ENCODE measurements at places on chromosomes 6 and 20. TPM values are rescaled to one million over a fixed set of nuclear protein-coding genes. Genes with fewer than 3 reads are reported as not detected.

GRCh38 chr6:43124481-43124880, 46.6 kb upstream of the SRF start:
- no peak for DNase-seq

- no peak for DNase-seq
These were observed 57.6 kb downstream of the NUDT3 start for GRCh38 chr6:34334796-34335416.

DNA sequence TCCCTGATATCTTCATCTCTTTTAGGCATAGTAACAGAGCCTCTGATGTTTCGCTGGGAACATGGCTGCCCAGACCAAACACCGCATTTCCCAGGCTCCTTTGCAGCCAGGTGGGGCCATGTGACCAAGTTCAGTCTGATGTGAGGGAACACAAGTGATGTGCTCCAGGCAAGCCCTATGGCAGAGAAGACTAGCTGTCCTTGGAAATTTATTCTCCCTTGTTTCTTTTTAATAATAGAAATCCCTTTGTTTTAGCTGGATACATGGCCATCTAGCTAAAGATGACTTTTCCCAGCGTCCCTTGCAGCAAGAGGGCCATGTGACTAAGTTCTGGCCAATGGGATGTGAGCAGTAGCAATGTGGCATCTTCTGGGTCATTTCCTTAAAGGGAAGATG, 30.8 kb downstream of the SLC2A10 start:
- DNase-seq, result no peak

MAFB gene
- total RNA-seq, result 9.1 TPM

TXLNB gene
- total RNA-seq, result 8.0 TPM

GRCh38 chr6:122869437-122870024, 80.5 kb downstream of the SMPDL3A start:
- no peak for DNase-seq

GRCh38 chr6:16420337-16420714, 181.9 kb downstream of the GMPR start:
- DNase-seq, result no peak

- no peak for DNase-seq
These were observed 148.3 kb downstream of the SMOC2 start for GRCh38 chr6:168589275-168589674.

PHACTR1 gene
- 4.3 TPM for total RNA-seq

SAMD5 gene
- total RNA-seq, result 45.9 TPM

All from urinary bladder (tissue), 4 donors.